ENCODE measurements at places on chromosomes 11 and 22.
A peak's percentile ranks its signal among the peaks of the same experiment; 100 is the strongest.

- no peak for DNase-seq
These were observed 28.4 kb downstream of the CDON start for GRCh38 chr11:126034039-126034932.

DNA sequence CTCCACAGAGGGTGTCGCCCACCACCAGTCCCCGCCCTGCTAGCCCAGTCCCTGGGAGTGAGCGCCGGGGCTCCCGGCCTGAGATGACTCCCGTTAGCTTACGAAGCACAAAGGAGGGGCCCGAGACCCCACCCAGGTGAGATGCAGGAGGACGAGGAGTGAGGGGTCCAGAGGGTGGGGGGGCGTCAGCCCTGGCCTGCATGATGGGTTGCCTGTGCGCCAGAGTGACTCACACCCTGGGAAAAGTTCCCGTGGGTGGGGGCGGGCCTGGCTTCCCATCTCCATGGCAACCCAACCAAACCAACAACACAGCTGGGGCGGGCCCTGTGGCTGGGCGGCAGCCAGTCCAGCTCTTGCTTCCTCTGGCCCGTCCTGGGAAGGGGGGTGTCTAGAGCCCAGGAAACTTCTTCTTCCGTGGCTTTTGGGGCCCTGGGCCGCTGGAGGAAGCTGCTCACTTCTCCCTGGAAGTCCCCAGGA lies 4.5 kb downstream of the GAS2L1 start:
- DNase-seq: peak; percentile 69

GRCh38 chr11:128627666-128628324 lies 40.4 kb upstream of the ETS1 start:
- DNase-seq: no peak

GRCh38 chr11:18540207-18541009 lies 13.7 kb upstream of the TSG101 start:
- no peak for DNase-seq

GRCh38 chr11:128323381-128323780 lies 264.0 kb downstream of the ETS1 start:
- DNase-seq: no peak

- peak; percentile 56 for DNase-seq
These were observed 2.9 kb downstream of the KLHL35 start for GRCh38 chr11:75429902-75430713.

DNA sequence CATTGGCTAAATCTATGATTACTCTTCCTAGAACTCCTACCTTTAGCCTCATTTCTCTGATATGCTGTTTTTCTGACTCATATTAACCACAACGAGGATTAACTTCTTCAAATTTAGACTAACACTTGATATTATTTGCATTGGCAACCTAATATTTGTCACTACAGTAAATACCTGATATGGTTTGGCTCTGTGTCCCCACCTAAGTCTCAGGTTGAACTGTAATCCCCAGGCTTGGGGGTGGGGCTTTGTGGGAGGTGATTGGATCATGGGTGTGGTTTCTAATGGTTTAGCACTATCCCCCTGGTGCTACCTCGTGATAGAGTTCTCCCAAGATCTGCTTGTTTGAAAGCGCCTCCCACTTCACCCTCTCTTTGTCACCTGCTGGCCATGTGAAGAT lies 17.1 kb upstream of the MED17 start:
- no peak for DNase-seq

DNA sequence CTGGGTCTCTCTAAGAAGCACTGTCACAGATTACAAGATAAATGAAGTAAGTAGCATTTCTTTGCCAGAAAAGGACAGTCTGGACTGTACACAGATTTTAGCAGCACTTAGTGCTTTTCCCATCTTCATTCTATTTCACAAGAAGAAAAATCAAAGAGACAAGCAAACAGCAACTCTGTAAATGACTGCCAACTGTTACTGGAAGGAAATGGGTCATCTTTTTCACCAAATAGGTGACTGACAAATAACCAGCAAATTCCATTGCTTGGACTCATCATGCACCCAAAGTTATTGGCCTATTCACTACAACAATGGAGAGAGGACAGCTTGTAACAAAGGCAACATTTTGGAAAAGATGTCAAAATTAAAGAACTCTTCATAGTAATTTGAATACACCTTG lies 28.9 kb upstream of the CARD18 start:
- DNase-seq: no peak

All from stimulated activated CD4-positive, alpha-beta T cell treated with anti-CD3 and anti-CD28 coated beads, Interleukin-4, amount 100 ng/mL, for 4 hours (primary cell).